ENCODE measurements at places on chromosomes 6 and 20.

DNA sequence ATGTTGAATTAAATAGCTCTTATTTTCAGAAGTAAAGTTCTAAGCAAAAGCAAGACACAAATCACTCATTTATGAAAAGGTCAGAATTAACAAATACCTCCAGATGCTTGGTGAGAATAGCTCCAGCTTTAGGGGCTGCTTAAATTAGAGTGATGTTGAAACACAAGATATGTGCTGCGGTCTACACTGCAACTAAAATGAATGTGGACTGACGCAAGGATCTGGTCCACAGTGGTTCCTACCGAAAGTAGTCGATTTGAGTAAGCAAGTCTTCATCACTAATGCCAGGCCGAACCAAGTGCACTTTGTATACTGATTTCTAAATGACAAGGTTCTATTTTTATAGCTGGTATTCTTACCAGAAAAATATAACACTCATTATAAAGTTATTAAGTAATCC is 96.3 kb downstream of the PRDM1 start:
- no peak for DNase-seq

DNA sequence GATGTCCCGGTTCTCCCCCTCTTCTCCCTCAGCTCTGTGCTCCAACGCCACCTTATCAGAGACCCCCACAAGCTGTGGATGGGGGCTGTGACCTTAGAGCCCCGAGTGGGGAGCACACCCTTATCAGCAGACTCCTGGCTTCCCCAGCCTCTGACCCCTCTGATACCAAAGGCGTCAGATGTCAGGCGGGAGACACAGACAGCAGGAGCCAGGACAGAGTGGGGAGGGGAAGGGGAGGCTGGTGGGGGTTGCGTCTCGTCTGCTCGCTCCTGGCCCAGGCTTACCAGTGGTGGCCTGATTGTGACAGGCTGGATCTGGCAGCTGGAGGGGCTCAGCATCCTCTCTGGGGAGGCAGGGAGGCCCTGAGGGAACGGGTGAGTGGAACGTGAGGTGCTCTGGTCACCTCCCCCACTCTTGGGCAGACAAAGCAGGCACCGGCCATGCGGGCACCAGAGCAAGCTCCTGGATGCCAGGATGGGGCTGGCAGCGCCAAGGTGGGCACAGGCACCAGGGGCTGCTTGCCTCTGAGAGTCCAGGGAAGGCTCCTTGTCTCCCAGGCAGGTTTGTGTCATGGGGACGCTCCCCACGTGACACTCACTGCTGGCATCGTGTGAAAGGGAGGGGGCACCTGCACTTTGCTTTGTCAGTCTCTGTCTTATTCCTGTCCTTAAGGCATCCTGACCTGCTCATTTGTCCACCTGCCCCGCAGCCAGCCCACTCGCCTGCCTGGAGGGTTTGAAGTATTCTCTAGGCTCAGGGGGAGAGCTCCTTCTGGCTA is 27.8 kb upstream of the GATA5 start:
- DNase-seq, result no peak

- no peak for DNase-seq
These were observed 235.1 kb upstream of the UFL1 start for GRCh38 chr6:96286503-96286902.

GRCh38 chr6:32983964-32984621 is 15.7 kb downstream of the BRD2 start:
- DNase-seq, result no peak

DNA sequence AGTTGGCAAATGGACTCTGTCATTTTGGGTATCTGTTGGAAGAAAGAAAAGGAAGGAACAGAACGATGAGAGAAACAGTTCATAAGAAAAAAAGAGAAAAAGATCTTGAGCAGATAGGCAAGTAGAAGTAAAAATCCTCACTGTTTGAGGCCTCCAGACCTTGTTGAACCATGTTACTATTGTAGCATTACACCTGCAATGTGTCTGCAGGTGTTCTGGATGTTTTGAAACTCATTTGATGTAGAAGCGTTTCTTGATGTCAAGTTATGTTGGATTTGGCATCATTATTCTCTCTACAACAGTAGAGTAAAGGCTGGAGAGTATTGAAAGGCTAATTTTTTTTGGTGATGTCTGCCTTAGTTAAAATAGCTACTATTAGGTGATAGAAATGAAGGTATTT is 108.7 kb downstream of the CARMIL1 start:
- DNase-seq, result no peak

- DNase-seq, result no peak
These were observed 370.9 kb downstream of the COL12A1 start for GRCh38 chr6:74834967-74835366.

GRCh38 chr20:45911486-45912343 is at the start of gene PLTP:
Gene PLTP (minus strand): TSS chr20:45912155. CDS start chr20:45911452, 703 bp downstream.
- DNase-seq, result peak; percentile 82

DNA sequence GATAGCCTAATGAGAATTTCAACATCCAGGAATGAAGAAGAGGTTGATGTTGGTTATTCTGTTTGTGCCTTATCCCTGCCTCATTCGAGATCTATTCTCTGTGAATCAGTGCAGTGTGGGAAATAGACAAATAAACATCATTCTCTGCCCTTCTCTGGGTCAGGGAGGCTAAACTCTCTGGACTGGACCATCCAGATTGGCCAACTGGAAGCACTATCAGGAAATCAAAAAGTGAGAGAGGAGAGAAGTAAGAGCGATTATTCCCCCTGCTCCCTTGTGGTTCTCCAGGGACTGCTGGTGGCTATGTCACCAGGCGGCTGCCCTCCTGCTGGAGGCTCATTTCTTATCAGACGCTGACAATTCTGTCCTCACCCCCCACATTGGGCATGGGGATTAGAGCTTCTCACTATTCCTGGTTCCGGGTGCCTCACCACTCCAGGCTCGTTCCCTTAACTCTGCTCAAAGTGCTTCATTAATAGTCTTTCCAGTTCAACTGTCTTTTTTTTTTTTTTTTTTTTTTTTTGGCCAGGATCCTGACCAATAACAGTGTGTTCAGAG is 201.7 kb upstream of the RREB1 start:
- no peak for DNase-seq

DNA sequence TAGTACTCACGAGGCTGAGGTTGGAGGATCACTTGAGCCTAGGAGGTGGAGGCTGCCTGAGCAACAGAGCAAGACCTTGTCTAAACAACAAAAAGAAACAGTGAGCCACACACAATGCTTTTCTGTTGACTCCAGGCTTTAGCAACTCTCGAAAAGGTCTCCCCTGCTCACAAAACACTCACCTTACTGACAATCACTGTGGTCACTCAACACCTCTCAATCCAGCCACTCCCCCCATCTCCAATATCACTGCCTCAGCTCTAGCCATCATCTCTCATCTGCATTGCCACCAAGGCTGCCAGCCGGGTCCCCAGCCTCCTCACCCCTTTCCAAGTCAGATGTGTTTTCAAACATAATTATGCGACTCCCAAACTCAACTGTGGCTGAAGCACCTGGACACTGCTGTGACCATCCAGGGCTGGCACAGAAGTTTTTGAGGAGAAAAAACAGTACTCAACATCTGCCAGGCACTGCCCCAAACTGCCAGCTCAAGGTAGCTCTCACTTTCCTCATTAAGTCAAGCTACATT is 218.0 kb upstream of the ARID1B start:
- DNase-seq, result no peak

DNA sequence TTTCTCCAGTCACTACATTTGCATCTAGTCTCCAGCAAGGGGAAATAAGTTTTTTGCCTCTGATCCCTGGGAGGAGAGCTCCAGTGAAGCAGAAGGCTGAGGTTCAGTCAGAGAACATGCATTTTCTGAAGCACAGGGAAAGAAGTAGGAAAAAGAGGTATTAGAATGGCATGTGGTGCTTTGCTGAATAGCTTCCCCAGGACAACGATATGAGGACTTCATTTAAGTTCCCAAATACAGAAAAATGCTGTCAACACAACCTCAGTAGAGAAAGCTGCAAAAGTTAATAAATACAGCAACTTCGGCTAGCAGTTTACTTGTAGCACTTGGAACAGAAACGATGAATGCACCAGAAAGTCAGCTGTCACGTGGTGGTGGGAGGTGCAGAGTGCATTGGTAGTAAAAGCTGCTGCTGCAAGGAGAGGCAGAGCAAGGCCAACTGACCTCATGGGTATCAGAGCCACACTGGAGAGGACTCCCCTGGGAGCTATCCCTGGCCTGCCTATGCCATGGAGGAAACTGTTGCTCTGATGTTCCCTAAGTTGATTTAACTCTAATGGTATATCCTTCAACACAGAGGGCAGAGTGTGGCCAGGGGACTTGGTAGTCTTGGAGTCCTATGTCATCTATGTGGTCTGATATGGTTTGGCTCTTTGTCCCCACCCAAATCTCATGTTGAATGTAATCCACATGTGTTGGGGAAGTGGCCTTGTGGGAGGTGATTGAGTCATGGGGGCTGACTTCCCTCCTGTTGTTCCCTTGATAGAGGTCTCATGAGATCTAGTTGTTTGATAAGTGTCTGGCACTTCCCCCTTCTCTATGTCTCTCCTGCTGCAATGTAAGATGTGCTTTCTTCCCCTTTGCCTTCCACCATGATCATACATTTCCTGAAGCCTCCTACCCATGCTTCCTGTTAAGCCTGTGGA is 85.9 kb downstream of the ADTRP start:
- DNase-seq, result no peak

- no peak for DNase-seq
These were observed 736 bp downstream of the FAM217B start for GRCh38 chr20:59940956-59941294.

GRCh38 chr6:12473494-12473893 is 183.3 kb downstream of the EDN1 start:
- DNase-seq, result no peak

GRCh38 chr6:33053230-33053629 is 20.2 kb downstream of the HLA-DPA1 start:
- no peak for DNase-seq

DNA sequence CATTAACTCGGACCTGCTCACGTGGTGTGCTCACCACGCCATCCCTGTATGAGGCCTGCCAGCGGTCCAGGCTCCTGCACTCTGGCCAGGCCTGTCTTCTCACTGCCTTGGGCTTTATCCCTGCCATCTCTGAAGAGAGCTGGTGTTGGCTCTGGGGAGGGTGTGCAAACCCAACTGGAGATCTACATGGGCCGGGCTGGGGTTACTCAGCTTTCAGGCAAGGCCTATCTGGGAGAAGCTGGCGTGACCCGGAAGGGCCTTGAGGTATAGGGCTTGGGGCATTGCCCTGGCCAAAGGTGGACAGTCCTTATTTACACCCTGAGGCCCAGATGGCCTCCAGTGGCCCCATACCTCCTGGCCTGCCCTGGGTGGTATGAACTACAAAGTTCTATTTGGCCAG is 5.0 kb downstream of the SLC29A1 start:
- DNase-seq, result no peak

- no peak for DNase-seq
These were observed 420 bp upstream of the BTN2A1 start for GRCh38 chr6:26457264-26457805.

DNA sequence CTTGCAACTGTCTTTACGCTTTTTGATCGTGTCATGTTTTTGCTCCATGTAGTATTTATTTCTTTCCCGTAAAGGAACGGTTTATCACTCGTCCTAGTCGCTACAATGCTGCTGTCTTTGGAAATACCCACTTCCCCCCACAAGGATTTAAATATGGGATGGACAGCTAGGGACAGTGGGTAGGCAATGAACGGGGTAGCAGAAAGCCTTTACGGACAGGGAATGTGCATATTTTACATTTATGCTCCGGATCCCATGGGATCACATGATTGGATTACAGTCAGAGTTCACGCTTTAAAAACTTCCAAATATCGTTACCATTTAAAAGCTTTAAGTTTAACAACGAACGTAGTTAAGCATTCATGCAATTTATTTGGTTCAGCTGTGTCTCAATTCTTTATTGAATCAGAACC is 1.2 kb downstream of the HIVEP1 start:
- no peak for DNase-seq

DNA sequence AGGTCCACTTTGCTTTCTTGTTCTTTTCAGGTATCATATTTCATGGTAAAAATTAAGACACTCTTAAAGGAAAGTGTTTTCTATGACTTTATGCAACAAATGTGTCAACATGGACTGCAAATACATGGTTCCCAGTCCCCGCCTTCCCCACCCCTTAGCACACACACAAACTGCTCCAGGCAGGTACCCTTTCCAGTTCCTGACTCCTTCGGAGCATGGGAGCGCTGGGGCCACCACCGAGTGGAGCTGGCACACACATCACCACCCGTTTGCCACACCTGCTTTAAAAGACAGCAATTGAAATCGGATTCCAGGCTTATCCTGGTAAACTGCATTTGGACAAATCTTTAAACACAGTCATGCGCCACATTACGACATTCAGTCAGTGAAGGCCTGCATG is 22.2 kb downstream of the RNASET2 start:
- no peak for DNase-seq

DNA sequence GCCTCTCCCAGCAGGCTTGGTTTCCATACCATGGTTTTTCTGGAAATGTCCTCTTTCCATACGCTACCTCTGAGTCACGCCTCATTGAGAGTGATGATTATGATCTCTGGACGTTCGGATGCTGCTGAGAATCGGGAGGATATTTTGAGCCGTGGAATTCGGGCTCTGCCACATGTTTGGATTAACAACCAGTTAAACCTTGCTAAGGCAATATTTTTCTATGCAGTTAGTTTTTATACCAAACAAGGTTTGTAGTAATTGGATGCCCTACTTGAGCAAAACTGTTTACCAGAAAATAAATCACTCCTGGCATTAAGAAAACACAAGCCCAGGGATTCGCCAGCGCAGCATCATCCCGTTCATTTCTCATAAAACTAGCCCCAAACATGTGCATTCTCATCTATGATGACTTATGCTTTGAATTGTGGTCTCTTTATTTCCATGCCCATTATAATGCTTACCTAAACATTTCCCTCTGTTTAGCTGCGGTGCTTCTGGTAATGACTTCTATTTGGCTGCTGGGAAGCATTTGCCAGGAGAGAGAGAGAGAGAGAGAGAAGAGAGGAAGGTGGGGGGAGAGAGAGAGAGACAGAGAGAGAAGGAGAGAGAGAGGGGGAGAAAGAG is 198.9 kb downstream of the CLIC5 start:
- no peak for DNase-seq

DNA sequence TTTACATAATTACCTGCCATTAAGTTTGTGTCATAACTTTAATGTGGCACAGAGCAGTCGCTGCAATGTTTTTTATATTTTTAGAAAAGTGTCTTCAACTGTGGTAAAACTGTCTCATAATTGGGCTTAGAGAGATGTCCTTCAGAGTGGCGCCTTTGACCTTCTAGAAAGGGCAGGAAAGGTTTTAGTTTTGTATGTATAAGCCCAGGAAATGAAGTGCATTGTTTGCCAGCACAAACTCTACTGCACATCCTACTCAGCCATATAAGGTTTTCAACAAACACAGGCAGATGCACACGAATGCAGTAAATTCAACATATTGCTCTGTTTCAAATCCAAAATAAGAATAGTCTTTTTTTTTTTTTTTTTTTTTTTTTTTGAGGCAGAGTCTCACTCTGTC is 201.4 kb downstream of the ALDH8A1 start:
- no peak for DNase-seq
